ENCODE measurements at places on chromosomes 3 and 15.

DNA sequence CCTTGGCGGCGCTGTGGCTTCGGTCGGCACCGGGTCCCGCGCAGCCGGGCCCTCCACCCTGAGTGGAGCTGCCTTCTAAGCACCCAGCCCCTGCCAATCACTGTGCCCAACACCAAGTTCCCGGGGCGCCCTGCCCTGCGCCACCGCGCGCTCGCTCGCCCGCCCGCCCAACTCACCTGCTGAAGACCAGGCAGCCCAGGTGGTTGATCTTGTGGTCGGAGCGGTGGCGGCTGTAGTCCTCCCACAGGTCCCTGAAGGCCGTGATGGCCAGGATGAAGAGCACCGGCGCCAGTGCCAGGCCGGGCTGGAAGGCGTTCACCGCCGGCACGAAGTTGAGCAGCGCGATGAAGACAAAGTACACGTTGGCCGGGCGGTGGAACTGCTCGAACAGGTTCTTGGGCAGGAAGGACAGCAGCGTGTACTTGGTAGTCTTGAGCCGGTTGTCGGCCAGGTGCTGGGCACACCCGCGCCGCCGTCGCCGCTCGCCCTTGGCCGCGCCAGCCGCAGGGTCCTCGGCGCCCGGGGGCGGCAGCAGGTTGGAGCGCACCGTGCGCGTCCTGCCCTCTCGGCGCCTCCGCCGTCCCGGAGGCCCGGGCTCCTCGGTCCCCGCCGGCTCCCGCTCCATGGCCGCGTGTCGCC is 536 bp downstream of the ATP10A start:
- peak; percentile 55 for DNase-seq

DNA sequence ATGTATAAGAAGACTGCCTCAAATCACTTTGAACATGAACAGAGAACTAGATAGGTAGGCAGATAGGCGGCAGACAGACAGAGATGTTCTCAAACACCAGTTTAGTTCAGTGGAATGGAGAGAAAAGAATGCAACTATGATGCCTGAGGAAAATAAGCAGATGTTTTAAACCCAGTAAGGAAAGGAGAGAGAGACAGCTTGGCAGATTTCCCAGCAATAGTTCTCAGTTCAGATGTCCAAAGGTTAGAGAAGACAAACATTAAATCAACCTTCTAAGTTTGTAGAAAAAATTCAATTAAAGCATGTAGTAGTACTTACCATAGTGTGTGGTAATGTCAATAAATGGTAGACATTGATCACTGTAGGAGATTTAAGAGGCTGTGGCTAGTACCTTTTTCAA is 209.6 kb upstream of the PFN2 start:
- DNase-seq = no peak

DNA sequence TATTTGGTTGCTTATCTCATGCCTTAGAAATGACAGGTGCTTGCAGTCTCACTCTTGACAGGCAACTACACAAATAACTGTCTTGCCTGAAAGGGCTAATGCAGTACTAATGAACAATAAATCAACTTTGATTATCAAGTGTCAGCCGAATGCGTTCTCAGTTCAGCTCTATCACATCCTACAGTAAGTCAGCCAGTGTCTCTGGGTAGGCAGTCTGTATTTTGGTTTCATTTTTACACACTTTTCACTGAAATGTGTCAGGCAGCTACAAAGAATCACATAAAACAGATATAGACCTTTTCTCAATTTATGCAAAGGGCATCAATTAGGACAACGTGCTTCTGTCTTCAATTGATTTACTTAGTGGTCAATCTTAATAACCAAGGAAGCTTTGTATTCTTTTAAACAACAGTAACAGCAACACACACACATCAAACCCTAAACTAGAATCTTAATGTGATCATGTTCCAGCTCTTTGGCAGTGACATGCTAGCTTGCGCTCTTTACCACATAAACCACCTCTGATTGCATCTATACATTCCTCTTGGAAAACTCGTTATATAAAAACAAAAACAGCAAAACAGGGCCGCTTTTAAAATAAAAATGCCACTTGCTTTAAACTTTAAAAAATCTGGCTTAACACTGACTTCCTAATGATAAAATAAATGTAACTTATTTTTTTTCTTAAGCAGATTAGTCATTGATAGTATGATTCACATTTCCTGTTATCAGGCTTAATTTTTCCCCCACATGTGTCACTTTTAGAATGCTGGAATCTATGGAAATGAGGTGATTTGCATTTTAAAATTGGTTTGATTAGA is 520.4 kb downstream of the FOXP1 start:
- no peak for DNase-seq

- no peak for DNase-seq
These were observed 267.3 kb downstream of the GAP43 start for GRCh38 chr3:115890579-115890978.

GRCh38 chr3:13011573-13012220 is 61.5 kb downstream of the IQSEC1 start:
- peak; percentile 83 for DNase-seq

DNA sequence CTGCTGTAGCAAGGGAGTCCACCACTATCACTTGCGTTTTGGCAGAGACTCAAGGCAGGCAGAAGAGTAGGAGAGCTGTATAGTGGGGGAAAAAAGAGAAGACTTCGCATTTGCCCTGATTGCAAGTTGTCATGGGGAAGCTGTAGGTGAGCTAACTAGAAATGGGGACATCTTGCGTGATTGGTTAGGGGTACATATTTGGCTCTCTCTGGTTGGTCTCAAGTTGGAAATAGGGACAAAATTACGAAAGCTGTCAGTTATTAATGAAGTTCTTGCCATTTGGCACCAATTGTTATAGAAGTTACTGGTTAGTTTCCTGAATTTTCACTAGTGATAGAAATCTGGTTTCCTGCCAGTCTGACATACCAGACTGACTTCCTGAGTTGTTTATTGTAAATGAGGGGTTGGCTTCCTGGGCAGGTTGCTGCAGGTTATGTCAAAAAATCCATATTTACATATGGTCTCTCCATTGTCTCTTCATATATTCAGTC is 8.2 kb upstream of the SENP7 start:
- no peak for DNase-seq

DNA sequence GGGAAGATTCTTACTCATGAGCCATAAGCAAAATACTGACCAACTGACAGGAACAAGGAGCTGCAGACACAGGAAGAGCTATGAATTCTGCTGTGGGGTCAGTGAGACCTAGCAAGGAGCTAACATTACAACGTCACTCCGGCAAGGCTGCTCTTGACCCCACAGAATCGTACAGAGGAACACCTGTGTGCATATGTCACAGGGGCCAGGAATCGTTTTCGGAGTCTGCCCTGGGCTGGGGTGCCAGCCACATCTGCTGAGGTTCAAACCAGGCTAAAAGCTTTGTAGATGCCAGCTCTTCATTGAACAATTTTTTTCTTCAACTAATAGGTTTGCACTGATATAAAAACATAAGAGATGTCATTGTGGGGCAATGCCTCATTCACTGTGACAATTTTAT is 82.6 kb downstream of the LRRK1 start:
- no peak for DNase-seq

GRCh38 chr3:189316296-189317019 is 144.7 kb downstream of the TPRG1 start:
- no peak for DNase-seq

DNA sequence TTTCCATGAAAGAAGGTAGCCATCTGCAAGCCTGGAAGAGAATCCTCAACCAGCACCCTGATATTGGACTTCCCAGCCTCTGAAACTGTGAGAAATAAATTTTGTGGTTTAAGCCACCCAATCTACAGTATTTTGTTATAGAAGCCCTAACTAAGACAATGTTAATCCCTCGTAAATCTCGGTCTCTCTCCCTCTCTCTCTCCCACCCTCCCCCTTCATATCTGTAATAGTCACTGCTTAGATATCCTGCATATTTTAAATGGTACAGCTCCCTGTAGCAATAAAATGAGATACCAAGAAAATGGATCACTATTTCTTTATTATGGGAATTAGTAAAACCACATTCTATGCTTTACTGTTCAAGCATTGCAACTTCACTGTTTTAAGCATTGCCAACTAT is 21.0 kb upstream of the FAM174B start:
- no peak for DNase-seq

DNA sequence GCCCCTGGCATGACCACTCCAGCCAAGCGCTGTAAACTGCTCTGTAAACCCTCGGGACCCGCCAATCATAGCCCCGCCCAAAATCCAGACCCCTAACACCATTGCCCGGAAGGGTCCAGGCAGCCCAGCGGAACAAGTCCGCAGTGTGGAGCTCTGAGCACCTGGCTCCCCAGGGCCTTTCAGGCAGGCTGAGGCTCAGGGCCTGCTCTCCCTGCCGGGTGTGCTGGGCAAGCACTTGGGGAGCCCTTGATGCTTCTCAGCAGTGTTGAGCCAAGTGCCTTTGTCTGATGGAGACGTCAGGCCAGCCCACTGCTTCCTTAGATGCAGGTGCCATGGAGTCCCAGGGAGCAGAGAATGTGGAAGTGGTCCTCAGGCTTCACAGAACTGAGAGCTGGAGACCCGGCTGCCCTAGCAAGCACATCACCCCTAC is 106.2 kb downstream of the TLE3 start:
- no peak for DNase-seq

DNA sequence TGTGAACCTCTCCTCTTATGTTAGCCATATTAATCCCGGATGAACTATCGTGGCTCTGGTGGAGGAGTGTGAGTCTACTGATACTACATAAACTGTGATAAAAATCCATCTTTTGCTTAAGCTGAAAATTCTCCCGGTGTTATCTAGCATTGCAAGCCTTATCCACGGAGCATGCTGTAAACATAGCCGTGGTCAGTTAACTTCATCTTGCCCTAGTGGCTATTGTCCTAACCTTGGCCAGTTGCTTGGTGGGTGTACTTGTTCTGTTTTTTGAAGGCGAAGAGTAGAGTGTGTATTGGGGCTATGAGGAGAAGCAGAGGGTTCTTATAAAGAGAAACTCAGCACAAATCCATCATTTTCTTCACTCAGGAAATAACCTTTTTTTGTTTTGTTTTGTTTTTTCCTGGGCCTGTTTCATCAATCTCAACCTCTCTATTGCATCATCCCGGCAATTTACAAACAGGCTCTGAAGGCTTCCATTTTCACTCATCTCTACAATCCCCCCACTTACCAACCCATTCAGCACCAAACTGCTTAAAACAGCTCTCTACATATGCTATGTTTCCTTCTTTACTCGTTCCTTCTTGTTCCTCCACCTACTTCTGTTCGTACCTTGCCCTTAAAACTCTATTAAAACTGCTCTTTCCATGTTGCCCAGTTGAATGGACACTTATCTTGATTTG is 135.5 kb upstream of the PTX3 start:
- no peak for DNase-seq

DNA sequence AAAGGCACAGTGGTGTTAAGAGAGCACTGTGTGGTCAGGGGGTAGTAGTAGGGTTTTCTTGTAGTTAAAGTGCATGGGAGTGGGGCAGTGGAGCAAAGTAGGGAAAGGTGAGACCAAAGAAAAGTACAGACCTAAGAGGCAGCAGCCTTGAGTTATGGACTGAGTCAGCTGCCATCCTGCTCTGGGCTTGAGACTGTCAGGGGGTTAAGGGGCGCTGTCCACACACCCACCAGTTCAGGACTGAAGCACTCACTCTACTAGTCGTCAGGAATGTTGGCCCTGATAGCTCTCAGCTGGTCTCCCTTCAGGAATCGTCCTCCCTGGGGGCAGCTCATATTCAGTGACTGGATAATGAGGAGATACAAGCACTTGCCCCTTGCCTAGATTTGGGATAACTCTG is 7.9 kb downstream of the CCR4 start:
- DNase-seq = no peak

- DNase-seq = no peak
These were observed 12.4 kb downstream of the GNB4 start for GRCh38 chr3:179438841-179439240.

DNA sequence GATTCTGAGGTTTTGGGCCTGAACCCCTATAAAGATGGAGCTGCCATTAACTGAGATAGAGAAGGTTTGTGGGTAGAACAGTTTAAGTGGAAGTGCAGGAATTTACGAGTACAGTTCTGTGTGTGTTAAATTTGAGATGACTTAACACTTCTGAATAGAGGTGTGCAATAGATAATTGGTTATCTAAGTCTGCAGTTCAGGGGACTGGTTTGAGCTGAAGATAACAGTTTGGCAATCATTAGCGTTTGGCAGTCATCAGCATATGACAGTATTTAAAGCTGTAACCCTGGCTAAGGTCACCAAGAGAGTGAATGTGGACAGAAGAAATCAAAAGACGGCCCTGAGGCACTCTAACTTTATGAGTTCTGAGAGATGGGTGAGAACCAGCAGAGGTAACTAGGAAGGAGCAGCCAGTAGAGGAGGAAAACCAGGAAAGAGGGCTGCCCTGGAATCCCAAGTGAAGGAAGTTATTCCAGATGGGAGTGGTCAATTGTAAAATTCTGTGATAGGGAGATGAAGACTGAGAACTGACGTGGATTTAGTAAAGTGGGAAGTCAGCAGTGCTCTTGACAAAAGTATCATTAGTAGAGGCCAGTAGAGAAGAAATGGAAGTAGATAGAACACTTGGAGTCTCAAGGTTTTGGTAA is 8.1 kb downstream of the MYNN start:
- DNase-seq = no peak

- DNase-seq = no peak
These were observed 79.6 kb downstream of the SUMF1 start for GRCh38 chr3:4387210-4388204.

GRCh38 chr15:70171256-70171886 is 73.7 kb upstream of the TLE3 start:
- no peak for DNase-seq

GRCh38 chr3:131283862-131284261 is 97.7 kb upstream of the NUDT16 start:
- DNase-seq = no peak

DNA sequence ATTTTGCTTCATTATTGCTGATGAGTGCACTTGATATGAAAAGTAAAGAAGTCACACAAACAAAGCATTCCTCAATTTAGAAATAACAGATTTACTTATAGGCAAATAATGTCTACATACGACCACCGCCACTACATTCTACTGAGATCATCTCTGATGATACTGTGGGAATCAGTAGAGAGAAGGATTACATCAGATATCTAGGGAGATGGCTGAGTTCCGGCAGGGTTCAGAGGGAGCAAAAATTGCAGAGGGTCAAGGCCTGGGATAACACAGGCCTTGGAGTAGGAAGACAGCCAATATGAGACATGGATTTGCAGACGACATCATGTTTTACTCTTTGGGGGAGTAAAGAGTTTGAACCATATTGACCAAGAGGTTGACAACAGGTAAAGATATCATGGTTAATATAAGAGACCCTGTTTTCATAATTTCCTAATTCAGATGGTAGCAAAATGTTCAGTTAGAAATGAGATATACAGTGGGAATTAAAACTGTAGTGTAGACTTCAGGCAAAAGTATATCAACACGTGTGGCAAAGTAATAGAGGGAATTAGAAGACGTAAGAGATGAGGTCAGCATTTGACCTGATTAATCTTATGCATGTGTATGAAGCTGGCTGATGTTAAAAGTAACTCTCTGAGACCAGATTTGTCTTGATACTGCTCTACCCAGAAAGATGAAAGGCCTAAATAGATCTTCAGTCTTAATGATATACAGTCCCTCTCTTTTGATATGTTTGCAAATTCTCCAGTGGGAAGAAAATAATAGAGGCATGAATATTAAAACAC is 15.6 kb downstream of the LSAMP start:
- DNase-seq = no peak

All from activated naive CD8-positive, alpha-beta T cell treated with anti-CD3 and anti-CD28 coated beads for 36 hours (primary cell).